ENCODE measurements at places on chromosomes 1 and 21.
A peak's percentile ranks its signal among the peaks of the same experiment; 100 is the strongest.

- no peak for DNase-seq
Observed at GRCh38 chr1:22915816-22916470, 56.7 kb downstream of the LACTBL1 start.

- peak; percentile 84 for DNase-seq
Observed at GRCh38 chr1:113929750-113930498, 800 bp downstream of the HIPK1 start.

DNA sequence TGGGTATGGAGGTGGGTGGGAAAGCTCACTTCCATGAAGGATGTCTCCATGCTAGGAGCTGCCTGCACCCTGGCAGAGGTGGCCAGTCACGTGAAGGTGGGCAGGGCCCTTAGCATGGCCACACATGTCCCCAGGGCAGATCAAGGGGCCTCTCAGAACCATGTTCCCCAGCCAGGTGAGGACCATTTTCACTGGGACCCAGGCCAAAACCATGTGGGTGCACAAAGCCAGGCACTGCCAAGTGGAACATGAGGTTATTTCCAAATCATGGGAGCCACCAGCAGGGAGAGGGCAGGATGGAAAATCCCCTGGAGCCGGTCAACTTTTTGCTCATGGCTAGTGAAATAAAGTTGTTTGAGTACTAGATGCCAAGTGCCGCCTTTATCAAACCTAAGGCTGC, 9.7 kb downstream of the ZNF692 start:
- DNase-seq = no peak

DNA sequence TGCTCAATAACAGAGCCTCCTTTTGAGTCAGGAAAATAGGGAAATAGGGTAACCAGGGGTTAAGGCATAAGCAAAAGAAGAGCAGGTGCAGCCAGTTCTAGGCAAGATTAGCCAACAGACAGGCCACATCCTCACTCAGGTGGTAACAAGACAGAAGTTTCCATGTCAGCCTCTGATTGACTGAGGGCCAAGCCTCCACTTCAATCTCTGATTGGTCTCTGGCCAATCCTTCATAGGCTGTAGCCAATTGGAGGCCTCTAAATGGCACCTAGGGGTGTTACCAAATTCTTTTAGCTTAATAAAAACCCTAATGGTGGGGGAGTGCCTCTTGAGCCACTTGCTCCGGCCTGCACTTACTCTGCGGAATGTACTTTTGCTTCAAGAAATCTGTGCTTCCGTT, 37.2 kb downstream of the LACTBL1 start:
- DNase-seq = no peak

GRCh38 chr1:71908303-71908702, 374.0 kb downstream of the NEGR1 start:
- DNase-seq = no peak

DNA sequence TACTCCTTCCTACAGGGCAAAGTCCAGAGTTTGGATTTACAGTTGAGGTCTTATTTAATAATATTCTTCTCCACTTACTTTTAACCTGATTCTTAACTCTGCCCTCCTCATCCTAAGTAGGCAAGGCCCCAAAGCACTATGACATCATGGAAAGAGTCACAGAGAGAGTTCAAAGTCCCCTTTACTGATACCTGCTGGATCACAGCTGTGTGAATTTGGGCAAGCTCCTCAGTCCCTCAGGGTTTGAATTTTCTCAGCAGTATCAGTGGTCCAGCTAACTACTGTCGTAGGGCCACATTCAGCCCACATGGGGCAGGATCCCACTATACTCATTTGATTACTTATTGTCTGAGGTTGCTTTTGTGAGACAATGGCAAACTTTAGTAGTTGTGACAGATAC, 16.0 kb downstream of the TYW3 start:
- DNase-seq = no peak

GRCh38 chr1:29838738-29839320, 602.5 kb downstream of the PTPRU start:
- DNase-seq = no peak

- no peak for DNase-seq
Observed at GRCh38 chr1:42221456-42221855, 56.9 kb upstream of the GUCA2A start.

DNA sequence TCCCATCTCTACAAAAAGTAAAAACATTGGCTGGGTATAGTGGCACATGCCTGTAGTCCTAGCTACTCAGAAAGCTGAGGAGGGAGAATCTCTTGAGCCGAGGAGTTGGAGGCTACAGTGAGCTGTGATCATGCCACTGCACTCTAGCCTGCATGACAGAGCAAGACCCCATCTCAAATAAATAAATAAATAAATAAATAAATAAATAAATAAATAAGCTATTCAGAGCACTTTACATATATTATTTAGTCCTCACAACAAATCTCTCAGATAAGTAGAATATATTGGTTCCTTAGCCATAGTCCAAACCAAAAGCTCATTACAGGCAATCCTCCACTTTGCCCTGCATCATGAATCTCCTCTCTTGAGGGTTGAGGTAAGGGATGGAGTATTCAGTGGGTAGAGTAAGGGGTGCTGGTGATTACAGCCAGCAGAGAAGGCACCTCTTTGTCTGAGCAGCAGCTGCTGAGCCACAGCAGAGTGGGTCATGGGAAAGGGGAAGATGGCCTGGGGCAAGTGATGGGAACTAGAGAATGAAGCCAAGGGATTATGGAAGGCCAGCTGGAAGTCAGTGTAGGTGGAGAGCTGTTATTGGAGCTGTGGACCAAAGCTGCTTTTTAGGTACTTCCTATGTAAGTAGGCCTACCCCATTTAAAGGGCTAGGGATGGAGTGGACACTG, 115.5 kb upstream of the ZNF644 start:
- no peak for DNase-seq

DNA sequence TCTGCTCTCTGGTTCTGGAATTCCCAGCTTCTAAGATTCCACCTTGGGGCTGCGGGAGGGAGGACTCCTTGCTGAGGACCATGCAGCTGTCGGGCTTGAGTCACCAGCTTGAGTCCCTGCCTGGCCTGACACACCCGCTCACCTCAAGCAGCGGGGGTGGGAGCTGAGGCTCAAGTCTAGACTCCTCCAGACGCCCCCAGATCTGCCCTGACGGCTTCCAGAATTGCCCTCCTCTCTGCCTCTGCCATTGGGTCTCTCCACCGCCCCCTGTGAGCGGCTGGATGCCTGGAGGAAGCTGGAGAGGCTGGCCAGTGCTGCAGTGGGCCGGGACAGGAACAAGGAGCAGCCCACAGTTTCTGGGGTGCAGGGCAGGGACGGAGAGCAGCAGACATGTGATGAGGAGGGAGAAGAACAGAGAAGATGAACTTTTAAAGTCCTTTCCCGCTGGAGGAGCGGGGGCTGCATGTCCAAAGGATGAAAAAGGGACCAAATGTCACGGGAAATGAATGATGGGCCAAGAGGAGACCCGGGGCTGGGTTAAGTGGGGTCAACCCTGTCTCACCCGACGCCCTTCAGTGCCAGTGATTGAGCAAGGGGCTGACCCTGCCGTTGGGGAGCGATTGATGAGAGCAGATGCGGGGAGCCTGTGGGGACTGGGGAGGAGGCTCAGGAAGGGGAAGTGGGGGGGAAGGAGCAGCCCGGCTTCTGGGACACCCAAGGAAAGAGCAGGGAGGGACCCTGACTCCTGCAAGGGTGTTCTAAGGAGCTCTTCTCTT, 13.5 kb downstream of the CRABP2 start:
- no peak for DNase-seq

DNA sequence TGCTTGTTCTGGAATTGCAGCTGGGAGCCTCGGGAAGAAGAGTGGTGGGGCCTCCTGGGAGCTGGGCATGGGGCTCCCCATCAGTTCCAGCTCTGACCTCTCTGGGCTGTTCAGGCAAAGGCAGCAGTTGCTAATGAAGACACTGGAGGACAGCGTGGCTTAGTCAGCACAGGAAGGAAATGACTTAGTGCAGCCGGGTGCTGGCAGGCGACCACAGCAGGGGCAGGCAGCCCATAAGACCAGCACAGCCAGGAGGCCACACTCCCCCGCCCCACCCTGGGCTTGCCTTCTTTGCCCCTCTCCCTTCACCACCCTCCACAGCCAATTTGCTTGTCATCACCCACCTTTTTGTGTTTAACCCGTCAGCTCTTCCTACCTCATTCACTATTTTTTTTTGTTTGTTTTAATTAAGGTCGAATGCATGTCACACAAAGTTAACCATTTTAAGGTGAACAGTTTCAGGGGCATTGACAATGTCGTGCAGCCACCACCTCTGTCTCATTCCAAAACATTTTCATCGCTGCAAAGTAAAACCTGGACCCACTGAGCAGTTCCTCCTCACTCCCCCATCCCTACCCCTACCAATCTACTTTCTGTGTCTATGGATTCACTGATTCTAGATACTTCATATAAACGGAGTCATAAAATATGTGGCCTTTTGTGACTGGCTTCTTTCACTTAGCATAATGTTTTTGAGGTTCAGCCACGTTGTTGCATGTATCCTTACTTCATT, 10.9 kb downstream of the OLIG2 start:
- DNase-seq = peak; percentile 19

DNA sequence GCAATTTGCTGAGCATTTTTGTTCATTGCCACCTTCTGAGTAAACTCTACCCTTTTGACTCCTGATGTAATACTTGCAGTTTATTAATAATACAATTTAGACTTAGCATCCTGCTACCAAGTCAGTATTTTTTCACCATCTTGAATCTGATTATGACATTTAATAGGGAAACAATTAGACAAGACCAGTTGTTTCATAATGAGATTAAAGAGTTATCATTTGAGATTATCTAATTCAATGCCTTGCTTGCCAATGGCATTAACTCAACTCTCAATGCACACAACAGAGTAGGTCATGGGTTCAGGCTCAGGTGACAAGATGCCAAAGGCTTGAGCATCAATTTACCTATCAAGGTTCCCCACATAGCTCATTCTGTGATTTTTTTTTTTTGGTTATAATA, 488.4 kb downstream of the DISC1 start:
- no peak for DNase-seq

- DNase-seq = no peak
Observed at GRCh38 chr1:199691540-199691939, 336.0 kb upstream of the NR5A2 start.

DNA sequence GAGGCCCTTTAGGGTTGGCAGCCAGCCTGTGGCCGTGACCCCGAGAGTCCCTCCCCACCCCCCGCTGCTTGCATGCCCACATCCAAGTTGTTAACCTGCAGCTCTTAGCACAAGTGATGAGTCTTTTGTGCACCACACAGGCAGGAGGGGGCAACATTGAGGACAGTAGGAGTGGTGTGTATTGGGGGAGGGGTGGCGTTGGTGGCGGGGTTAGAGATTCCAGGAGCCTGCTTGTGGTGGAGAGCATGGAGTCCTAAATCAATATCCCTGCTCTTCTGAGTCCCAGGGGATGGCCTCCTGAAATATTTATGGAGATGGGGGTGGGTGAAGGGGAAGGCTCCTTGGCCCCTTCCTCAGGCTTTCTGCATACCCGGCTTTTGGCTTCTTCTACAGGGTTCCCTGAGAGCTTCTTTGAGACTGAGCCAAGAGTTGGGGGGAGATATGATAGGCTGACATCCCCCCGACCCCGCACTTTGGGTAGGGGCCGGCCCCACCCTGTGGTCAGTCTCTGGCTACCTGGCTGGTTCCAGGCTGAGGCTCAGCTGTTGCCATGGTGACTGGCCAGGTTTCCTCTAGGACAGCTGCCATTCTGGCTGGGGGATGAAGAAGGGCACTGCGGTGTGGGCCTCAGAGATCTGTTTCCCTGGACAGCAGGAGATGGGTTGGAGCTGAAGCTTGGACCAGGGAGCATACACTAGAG, 5.0 kb downstream of the CHRNB2 start:
- DNase-seq = no peak

DNA sequence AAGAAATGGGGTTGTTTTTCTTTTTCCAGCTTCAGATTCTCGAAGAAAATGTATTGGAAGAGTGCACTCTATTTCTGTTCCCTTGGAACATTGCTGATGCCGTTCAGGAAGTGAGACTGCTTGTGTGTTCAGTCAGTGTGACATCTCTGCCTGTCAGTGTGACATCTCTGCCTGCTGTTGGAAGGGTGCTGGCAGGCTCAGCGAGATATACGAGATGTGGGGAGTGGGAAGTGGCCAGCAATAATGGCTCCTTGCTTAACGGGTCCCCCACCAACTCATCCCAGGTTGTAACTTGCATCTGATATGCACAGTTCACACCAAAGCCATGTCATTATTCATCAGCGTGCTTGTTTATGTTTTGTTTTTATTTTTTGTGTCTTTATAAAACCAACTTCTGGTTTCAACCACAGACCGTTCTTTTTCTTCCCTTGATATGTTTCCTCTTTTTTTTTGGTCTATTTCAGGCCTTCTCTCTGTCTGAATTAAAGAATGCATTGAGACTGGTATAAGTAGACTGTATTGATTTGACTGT, 145.4 kb downstream of the GALNT2 start:
- no peak for DNase-seq

- DNase-seq = no peak
Observed at GRCh38 chr1:8701794-8702471, 115.5 kb downstream of the RERE start.

DNA sequence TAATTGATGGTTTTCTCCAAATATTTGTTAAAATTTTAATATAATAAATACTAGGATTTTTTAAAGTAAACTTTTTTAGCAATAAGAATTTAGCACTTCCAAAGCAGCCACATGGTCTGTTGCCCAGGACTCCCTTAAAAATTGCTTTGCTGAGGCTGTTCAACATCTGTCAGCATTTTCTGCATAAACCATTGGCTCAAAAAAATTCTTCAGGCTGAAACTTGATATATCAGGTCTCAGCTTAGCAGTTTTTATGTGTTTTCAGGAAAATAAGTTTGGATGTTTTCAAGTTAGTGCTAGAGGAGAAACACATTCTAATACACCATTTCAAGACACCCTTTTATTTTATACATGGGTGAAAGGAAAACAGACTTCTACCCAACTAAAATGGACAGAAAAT, 69.1 kb upstream of the C1orf105 start:
- DNase-seq = no peak

DNA sequence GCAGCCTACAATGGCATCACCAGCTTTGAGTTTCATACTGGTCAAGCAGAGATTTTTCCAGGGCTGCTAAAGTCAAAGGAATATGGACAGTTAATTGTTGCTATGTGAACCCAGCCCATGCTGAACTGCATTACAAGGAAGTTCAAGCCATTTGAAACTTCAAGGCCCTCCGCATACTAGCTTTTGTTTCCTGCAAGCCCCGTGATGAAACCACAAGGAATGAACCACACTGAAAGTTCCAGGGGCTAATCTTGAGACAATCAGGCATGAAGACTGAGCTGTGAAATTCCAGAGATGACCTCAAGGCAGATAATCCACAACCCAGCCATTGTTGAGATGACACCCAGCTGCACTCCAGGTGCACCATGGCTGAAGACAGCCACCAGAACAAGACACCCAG, 180.8 kb downstream of the C1orf21 start:
- DNase-seq = no peak

- no peak for DNase-seq
Observed at GRCh38 chr1:23004112-23004511, 11.5 kb downstream of the TEX46 start.

- no peak for DNase-seq
Observed at GRCh38 chr1:207703712-207704111, 48.1 kb upstream of the CD46 start.

GRCh38 chr1:64866689-64867088, 99.7 kb downstream of the JAK1 start:
- no peak for DNase-seq

All from CD4-positive, alpha-beta T cell treated with Interleukin-10 for 1 hour (primary cell).